ENCODE measurements at places on chromosomes 12 and 14.

- no peak for DNase-seq
Observed at GRCh38 chr12:52956987-52957386, 8.1 kb downstream of the KRT18 start.

DNA sequence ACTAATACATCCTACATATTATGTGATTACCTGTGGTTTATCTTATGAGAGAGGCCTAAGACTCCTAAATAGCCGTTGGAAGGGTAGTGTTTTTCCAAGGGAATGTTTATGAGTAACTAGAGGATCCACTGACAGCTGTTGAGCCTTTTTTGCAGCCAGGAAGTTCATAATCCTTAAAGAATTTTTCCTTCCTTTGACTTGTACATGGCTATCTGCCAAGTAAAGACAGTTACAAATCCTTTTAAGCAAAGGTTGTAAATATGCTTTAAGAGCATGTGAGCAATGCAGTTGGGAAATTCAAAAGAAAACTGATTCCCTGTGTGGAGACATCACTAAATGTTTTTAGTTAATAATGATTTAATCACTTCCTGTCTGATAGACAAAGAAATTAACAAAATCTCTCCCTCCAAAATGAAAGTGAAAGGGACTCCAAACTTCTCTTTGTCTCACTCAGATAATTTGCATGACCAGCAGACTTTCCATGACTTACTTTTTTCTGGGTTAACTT lies 333.8 kb downstream of the PDZRN4 start:
- DNase-seq: no peak

- no peak for DNase-seq
Observed at GRCh38 chr12:94813314-94813713, 163.0 kb upstream of the TMCC3 start.

DNA sequence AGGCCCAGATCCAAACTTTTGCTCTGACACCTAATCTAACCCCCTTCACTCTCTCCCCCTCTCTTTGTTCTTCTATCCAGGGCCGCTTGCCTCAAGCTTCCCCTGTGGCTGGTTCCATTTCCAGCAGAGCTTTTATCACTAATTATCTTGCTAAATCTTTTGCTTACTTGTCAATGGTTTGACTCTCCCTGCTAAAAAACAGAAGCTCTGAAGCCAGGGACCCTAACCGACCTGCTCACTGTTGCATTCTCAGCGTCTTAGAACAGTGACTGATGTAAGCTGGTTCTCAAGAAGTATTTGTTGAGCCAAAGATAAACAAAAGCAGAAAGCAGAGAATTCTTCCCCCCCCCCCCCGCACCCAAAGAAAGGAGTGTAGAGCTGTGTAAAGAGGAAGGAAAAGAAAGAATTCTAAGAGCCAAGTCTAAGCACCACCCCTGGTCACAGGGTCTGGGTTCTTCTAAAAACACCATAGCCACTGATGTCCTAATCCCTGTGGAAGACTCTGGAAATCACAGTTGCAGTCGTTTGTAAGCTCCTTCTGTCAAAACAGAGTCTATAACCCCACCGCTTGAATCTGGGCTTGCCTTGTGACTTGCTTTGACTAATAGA lies 385.8 kb downstream of the MED13L start:
- DNase-seq: no peak
